Caco-2 (cell line): ENCODE measurements at places on chromosomes 2 and 18.

DNA sequence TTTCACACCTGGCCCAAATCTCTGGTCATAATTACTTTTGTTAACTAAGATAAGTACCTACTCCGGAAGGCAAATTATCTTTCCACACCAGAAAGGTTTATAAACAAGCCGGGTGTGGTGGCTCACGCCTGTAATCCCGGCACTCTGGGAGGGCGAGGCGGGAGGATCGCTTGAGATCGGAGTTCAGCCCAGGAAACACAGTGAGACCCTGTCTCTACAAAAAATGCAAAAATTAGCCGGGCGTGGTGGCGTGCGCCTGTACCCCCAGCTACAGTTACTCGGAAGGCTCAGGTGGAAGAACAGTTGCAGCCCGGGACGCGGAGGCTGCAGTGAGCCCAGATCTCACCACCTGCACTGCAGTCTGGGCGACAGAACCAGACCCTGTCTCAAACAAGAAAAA, 2.1 kb downstream of the PUM2 start:
- DNase-seq: no peak

DNA sequence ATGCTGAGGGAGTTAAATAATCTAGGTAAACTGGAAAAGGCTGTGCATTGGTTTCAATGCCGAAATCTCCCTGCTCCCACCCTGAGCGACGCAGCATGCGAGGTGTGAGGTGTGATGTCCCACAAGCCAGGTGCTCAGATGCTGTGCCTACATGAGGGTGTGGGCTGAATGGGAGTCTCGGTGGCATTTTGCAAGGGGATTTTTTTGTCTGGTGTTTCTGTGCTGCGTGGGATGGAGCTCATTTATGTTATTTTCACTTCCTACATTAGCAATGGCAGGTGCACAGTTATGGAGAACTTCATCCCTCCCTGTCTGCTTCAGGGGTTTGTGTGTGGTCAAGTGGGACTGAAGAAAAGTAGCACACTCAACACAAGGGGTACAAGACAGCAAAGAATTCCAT, 110.2 kb upstream of the CCDC68 start:
- no peak for DNase-seq

DNA sequence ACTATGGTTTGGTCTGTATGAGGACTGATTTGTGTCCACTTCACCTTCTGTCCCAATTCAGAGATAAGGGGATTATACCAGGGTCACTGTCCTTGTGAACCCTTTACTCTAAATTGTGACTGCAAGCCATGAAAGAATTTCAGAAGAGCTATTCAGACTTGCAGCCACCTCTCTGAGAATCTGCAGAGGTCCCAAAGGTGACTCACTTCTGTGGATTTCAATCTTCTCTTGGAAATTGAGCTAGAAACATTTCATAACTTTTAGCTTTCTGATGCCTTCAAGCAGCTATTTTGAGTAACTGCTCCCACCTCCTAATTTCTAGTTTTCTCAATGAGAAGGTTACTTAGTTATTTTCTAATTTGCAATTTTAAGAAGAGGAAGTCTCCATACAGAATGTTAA, 1242.4 kb upstream of the ACVR2A start:
- peak; percentile 15 for DNase-seq

- DNase-seq: no peak
Observed at GRCh38 chr2:230218421-230218820, 1.4 kb downstream of the SP110 start.

GRCh38 chr2:166917415-166917814, 29.1 kb downstream of the XIRP2 start:
- DNase-seq: no peak

- no peak for DNase-seq
Observed at GRCh38 chr2:156526950-156527636, 90.9 kb downstream of the GPD2 start.

GRCh38 chr18:34913837-34914661, 127.2 kb upstream of the MAPRE2 start:
- peak; percentile 62 for DNase-seq

- DNase-seq: no peak
Observed at GRCh38 chr2:109582928-109583895, 30.6 kb downstream of the SEPTIN10 start.

DNA sequence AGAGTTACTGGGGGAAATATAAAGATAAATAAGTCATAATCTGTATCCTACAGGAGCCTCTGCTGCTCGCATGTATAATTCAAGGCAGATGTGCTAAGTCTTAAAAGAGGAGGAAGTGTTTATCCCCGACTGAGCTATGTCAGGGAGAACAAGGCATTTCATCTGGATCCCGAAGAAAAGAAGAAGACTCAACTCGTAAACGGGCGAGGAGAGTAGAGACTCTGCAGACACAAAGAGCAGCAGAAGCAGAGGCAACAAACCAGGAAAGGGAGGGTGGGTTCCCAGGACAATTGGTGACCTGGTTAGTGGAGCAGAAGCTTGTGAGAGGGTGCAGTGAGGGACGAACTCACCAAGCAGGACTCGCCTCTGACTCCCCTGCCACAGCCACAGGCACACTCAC, 368.6 kb downstream of the EIPR1 start:
- DNase-seq: no peak

GRCh38 chr2:172813314-172813888, 77.8 kb downstream of the RAPGEF4 start:
- peak; percentile 16 for DNase-seq

GRCh38 chr2:99903981-99904380, 238.4 kb downstream of the AFF3 start:
- no peak for DNase-seq

GRCh38 chr2:42029639-42030199, 18.1 kb upstream of the PKDCC start:
- DNase-seq: no peak

DNA sequence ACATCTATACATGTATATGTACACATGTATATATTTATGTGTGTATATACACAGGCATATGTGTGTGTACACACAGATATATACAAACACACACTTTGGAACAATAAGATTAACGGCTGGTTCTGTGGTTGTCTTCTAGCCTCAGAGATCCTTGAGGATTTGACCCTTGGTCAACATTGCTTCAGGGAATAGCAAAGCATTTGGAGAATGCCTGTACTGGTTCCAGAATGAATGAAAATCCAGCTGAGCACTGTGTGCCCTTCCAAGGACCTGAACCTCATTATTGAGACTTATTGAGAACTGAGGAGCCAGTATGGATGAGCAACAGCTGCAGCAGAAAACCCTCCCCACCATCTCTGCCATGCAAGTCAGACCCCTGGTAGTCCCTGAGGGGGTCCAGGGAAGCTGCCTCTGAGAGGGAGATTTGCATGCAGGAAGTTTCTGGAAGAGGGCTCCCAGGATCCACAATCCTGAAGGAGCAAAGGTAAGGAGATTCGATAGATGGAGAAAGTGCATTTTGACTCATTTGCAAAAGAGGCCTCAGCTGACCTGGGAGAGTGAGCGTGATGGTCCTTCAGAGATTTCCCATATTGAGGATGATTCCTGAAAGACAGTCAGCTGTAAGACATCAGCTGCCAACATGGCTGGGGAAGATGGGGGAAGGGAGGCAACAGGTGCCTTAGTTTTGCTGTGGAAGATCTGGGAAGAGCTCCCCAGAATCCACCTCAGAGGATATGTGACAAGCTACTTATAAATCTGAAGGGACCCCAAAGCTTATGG, 166.6 kb upstream of the NCKAP5 start:
- no peak for DNase-seq

DNA sequence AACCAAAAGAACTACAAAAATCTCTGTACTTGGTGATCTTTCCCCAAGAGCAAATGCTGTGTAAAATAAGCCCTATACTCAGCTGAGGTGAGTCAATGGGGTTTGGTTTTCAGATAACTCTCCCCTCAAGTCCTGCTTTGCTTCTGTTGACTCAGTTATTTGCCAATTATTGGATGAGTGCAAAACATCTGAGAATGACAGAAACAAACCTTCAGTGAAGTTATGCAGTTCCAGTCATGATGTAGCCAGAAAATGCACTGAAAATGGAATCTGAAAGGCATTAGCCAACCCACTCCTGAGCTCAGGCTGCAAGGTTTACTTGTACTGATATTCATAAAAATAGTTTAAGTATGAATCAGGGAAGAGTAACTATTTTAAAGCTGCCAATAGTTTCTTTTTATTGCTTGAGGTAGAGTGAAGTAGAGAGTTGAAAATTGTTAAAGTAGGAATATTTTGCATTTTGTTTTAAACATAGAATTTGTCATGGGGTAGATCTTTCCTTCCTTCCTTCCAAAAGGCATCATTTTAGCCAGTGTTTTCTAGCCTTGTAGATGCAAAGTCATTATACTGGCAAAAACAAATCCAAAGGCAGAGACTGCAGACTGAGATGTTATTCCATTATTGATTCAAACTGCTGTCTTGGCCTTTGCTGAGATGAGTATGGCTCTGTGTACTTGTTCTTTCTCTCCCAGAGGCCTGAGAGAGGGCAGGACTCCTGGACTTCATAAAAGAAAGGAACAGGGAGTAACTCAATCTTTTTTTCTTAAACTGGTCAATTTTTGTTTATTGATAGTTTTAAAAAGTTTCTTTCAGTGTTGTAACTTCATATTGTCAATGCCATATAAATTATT, 215.3 kb downstream of the RND3 start:
- DNase-seq: no peak

- no peak for DNase-seq
Observed at GRCh38 chr18:54859667-54860421, 31.6 kb downstream of the RAB27B start.

DNA sequence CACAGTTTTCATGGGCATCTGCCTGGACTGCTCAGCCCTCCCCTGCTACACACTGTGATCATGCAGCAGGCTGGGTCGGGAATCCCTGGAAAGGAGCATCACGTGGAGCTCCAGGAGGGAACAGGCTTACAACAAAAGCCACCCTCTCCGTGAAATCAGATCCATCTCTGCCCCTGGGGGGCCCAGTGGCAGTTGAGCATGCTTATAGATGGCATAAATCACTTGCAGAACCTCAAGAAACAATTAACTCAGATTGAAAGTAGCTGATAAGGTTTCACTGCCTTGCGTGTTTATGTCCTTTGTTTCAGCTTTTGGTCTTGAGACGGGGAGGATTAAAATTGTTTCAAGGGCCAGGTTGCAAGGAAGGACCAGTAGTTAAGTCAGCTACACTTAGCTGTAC, 354.8 kb upstream of the MEIS1 start:
- peak; percentile 49 for DNase-seq

DNA sequence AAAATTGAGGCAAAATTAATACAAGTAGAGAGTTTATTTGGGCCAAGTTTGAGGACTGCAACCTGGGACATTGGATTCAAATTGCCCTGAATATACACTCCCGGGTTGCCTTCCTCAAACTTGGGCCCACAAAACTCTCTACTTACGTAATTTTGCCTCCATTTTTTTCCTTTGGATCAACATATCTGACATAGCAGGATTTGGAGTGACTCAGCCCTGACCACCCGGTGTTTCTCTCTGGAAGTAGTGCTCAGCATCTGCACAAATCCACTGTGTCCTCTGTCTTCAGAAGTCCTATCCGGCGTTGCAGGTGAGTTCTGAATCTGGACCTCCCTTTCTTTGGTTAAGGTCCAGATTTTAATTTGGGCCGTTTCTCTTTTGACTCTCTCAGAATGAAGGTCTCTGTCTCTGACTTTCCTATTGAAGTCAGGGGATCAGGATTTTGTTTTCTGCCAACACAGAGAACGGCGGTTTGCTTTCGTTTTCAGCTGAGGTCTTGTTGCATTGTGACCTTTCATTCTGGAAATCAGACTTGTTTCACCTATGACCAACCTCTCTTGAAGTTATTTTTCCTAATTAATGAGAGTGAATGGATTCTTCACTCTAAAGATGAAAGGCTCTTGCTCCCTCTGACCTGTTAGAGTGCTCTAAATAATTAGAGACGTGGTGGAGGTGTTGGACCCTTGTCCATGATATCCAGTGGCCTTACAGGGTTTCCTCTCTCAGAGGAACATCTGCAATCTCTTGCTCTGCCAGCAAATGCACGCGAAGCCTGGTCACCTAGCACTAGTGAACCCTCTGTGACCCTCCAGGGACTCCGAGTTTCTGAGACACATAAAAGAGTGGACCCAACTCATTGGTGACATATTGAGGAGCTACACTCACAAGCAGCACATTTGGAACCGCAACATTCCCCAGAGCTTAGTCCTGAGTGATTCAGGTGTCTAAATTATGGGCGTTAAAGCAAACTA, 13.6 kb downstream of the TCF23 start:
- no peak for DNase-seq

DNA sequence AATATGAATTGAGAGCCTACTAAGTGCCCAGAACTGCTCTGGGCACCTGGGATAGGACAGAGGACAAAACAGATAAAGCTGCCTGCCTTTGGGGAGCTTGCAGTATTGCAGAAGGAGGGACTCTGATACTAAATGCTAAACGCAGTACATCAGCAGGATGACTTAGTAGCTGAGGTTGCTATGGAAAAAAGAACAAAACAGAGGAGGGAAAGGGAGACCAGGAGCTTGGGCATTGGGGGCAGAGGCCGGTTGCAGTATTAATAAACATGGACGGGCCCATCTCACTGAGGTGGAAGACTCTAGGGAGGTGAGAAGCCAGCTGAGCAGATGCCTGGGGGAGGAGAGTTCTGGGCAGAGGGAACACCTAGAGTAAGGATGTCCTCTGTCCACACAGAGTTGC, 66.1 kb upstream of the SP3 start:
- DNase-seq: no peak

GRCh38 chr2:64234785-64235184, 90.6 kb upstream of the PELI1 start:
- DNase-seq: no peak
